ENCODE measurements at places on chromosomes 7 and 10.

GRCh38 chr10:53166325-53166724, 393.7 kb upstream of the MBL2 start:
- no peak for DNase-seq

DNA sequence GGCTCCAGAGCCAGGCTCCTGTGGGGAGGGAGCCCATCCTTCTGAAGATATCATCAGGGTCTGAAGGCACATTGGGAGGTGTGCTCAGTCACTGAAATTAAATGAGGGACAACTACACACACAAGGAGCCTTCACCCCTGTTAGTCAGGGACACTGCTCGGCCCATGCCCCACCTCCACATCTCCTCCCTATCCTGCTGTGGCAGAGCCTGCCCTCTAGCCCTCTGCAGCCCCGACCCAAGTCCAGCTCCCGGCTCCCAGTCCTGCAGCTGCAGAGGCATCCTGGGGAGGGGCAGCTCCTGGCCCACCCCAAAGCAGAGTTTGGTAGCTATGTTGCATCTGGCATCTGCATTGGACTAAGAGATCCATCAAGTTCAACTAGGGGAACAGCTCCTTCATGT, 136.3 kb downstream of the ZNF248 start:
- no peak for DNase-seq

DNA sequence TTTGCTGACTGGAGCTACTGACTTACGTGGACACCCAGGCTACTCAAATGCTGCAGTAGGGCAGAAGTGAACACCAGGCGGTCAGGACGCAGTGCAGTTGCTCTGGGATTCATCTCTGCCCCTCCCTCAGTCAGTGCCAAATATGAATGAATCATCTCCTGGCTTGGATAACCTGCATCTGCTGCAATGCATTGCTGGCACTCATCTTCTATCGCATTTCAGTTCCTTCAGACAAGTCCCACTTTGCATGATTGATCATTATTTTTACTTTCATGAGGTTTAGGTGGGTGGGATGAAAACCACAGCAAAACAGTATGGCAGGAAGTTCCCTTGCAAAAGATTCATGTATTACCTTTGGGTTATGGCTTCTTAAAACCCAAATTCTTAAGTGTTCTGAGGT, 224.6 kb upstream of the NRP1 start:
- DNase-seq: no peak

- no peak for DNase-seq
Measured at GRCh38 chr7:38291117-38291647, 17.7 kb upstream of the TARP start.

DNA sequence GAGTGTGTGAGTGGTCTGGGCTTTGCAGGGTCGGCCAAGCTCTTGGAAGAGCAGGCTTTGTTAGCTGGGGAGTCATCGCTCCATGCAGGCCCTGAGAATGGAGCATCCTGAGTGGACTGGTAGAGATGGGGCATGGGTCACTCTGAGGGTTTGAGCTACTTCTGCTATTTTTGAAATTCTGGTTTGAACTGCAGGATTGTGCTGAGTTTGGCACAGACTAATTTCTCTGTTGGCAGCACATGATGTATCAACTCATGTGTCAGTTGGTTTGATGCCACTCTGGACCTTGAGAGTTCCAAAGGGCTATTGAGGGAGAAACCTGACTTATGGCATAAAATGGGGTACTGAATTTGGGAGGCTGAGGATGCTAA, 56.3 kb downstream of the LRMDA start:
- no peak for DNase-seq

DNA sequence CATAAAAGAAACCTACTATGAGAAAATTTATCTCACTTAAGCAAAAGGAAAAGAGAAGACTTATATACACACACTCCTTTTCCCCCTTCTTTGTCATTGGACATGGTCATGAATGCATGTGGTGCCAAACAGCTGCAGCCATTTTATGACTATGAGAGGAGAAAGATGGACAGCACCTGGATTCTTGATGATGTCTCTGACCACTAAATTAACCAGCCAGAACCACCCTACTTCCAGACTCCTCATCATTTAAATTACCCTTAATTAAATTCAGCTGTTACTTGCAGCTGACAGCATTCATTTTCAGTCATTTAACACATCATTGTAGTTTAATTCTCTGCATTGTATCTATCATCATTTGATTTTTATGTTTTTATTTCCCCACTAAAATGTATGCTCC, 379.0 kb upstream of the HPS1 start:
- no peak for DNase-seq

- DNase-seq: no peak
Measured at GRCh38 chr10:131846240-131847101, 54.3 kb upstream of the PPP2R2D start.

- no peak for DNase-seq
Measured at GRCh38 chr7:3215624-3216585, 85.1 kb upstream of the SDK1 start.

DNA sequence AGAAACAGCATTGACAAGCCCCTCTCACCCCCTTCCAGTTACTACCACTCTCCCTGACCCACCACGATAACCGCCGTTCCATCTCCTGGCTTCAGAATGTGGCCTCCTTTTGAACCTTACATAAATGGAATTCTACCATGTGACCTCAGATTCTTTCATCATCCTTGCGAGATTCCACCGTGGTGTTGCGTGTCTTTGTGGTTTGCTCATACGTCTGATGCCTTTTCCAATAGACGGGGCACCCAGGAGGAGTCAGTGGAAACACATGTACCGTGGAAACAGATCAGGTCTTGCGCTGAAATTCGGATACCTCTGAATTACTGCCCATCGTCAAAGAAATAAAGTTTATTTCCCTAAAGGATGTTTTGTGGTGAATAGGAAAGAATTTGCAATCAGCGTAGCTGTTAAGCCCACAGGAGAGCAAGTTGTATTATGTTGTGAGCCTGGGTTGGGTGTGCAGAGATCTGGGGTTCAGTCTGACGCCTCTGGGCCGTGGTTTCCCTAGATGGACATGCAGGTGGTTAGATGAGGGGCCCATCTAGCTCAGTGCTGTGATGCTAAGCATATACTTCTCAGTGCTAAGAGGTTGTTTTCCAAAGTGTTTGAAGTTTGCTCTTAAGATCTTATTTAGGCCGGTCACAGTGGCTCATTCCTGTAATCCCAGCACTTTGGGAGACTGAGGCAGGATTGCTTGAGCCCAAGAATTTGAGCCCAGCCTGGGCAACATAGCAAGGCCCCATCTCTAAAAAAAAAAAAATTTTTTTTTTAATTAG, 29.1 kb downstream of the GTF2IRD1 start:
- no peak for DNase-seq

Measured in activated T-helper 9 cell treated with anti-CD3 and anti-CD28 coated beads, Interleukin-2, amount 50 U/mL, for 16 hours (primary cell).